Left kidney (tissue), 8 donors: ENCODE measurements at places on chromosomes 4 and X.

DNA sequence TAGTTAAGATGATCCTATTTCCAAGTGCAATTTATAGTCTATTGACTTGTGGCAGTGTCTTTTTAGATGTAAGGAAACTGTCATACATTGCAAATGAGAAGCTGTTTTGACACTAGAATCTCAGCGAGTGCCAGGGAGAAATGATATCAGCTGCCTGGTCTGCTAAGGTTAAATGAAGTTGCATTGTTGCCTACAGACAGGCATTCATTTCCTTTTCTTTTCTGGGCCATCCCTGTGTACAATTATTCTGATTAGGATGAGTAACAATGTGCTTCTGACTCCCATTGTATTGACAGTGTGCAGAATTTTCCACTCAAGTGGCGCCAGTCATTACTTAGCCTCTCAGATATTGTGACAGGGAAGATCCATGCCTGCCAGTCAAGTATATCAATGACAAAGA, 231.2 kb downstream of the GPAT3 start:
- DNase-seq, result no peak

- no peak for DNase-seq
These were observed 63.4 kb downstream of the NFKB1 start for GRCh38 chr4:102564399-102565059.

- no peak for DNase-seq
These were observed 29.6 kb downstream of the RAB40AL start for GRCh38 chrX:102966701-102967100.

- DNase-seq, result no peak
These were observed 213.8 kb upstream of the FGF13 start for GRCh38 chrX:138925330-138925729.

DNA sequence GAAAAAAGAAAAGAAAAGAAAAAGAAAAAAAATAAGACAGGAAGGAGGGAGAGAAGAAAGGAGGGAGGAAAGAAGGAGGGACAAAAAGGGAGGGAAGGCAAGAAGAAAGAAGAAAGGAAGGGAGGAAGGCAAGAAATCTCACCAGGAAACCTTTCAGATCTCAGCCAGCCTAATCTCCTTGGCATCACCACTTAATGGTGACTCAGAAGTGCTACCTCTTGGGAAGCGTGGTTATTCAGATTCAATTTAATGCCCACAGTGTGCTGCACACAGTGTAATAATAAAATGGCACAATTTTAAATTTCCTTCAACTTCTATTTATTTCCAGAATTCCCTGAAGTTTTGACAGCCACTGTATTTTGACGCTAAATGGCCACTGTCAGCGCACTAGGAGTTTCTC, 50.3 kb downstream of the DKK2 start:
- DNase-seq, result no peak

DNA sequence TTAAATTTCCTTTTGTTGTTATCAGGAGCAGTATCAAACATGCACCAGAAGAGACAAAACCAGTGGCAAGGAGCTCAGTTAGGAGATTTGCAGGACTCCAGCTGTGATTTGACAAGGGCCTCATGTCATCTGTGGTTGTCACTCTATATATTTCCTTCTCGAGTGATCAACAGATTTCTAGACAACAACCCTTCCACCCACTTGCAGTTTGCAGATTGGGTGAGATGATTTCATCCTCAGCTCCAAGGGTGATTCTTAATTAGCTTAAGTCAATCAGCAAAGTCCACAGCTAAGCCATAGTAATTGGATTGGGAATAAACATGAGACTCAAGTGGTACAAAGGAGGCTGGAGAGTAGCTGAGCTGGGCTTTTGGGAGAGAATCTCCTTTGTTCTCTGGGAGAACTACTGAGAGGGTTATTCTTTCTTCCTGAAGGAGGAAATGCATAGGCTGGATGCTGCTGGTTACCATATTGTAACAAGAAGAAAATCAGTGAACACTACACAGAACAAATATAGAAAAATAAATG, 192.8 kb downstream of the PPARGC1A start:
- DNase-seq, result no peak

DNA sequence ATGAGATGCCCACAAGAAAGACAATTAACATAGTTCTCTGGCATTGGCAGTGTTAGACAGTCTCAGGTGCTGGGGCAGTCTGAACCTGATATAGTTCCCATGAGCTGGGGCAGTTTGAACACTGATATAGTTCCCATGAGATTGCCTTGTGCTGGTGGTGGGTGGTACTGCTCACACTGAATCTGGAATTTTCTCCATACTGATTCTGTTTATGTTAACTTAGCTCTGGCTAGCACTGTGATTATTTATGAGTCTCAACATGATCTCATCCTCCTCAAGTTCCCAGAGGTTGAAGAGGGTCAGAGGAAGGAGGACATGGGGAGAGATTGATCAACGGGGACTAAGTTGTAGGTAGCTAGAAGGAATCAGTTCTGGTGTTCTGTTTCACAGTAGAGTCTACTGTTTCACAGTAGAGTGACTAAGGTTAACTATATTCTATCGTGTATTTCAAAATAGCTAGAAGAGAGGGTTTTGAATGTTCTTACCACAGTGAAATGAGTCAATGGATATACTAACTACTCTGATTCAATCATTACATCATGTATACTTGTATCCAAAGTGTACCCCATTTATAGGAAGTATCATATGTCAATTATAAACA, 379.9 kb downstream of the ADAM29 start:
- peak; percentile 7 for DNase-seq

- no peak for DNase-seq
These were observed 61.1 kb downstream of the FBXO8 start for GRCh38 chr4:174222266-174222872.

DNA sequence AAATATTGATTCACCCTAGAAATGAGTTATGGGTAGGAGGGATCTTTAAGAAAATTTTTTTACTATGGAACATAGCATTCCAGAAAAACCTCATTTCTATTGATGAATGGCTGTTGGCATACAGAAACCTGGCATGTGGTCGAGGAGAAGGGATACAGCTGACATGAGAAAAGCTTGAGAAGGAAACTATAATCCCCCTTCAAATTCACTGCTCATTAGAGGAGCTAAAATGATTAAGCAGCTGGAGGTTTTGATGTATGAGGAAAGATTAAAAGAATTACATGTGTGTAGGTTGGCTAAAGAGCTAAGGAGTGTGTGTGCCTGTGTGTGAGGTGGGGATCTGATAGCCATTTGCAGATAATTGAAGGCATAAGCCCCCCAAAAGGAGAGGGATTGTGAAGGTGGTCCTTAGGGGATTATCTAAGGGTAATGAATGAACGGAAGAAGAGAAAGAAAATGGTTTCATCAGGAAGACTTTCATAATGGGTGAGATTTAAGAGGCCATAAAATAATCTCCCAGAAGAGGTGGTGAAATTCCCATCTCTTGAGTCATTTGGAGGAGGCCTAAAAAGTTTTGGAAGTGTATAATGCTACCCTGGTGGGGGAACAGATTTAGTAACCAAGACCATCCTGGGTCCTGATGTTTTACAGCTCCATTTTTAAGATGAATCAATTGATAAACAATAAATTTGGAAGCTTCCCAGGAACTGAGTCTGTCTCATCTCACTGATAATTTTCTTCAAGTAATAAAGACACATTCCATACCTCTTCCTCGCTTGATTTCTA, 272.0 kb upstream of the HAND2 start:
- no peak for DNase-seq

DNA sequence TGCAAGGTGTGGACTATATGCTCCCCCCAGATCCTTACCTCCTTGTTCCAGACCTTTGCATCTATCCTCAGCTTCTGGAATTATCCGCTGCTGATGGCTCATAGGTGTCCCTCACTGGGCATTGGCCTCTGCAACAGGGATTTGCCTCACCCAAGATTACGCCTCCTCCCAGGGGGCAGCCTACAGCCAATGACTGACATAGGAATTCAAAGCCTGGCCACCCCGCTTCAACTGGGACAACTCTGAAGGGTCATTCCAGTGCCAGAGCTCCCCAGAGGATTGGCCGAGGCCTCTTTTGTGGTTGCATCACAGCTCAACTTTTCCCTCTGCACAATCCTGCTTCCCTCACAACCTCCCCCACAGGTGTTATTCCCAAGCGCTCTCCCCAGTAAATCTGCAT, 5.0 kb downstream of the SYN1 start:
- DNase-seq, result no peak

DNA sequence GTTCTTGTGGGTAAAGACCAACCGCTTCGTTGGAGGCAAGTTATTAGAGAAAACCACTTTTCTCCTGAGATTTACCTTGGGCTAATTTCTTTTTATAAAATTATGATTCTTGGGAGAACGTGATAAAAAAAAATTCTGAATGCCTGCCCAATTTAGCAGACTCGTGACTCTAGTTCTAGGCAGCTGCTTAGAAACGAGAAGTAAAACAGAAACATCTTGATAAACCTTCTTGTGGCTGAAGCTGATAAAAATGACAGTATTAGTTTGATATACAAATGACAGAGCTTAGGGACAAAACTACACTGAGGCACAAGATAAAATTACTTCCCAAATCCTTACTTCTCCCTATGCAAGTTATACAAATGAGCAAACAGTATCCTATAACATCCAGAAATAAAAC, 458.9 kb upstream of the TEX13C start:
- DNase-seq, result no peak

DNA sequence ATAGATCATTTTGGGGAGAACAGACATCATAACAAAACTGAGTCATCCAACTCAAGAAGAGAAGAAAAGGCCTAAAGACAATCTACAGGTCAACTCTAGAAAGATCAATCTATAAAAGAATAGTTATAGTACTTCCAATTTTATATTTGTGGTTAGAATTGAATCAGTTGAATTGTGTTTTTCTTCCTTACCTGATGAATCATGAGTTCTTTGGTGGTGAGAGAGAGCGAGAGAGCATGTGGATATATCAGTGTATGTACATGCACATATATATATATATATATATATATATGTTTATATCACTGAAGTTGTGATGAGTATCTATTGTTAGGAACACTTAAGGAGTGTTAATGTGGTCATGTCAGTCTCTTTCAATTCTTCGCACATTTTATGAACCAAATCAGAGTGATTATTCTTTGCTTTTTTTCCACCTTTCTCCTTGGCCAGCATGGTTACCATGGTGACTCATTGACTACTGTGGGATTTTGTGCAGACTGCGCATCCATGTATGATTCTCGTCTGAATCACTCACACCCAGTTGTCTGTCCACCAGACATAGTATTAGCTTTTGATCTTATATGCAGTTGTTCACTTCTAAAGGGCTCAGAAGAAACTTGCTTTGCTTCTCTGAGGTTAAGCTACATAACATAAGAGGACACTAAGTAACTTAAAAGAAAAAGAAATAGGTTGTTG, 90.4 kb upstream of the RAB40AL start:
- no peak for DNase-seq

DNA sequence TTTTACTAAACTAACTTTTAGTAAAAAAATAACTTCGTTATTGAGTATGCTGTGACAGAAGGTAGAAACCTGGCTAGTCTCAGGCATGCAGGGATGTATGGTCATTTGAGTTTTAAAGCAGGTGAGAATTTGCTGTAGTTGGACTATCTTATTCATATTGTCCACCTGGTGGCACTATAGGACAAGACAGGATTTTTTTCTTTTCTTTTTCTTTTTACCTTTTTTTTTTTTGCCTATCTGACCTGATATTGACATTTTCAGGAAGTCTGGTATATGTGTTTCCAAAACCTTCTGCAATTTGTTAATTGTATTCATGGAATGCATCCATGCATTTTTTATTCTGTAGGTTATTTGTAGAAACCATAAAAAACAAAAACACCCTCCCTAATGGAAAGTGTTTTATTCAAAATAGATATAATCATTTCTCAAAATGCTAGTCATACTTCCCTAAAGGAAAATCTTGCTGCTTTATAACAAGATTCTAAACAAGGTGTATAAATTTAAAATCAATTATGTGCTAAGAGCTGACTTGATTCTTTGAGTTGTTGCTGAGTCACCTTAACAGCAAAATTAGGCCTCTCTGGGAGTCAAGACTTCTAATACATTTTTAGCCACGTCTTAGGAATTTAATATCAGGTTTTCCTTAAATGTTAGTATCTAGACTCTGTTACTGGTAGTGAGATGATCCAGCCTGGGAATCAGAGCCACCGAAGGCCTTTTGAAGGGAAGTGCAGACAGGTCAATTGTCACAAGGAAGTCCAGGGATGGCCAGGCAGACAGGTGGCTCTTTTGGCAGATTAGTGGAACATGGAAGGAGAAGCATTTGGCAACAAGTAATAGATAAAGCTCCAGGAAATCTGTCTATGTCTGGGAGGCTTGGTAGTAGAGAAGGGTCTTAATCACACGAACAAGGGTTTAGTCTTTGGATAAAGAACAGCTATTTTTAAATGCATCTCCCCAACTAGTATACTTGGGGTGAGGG, 201.3 kb upstream of the GNPDA2 start:
- peak; percentile 48 for DNase-seq

DNA sequence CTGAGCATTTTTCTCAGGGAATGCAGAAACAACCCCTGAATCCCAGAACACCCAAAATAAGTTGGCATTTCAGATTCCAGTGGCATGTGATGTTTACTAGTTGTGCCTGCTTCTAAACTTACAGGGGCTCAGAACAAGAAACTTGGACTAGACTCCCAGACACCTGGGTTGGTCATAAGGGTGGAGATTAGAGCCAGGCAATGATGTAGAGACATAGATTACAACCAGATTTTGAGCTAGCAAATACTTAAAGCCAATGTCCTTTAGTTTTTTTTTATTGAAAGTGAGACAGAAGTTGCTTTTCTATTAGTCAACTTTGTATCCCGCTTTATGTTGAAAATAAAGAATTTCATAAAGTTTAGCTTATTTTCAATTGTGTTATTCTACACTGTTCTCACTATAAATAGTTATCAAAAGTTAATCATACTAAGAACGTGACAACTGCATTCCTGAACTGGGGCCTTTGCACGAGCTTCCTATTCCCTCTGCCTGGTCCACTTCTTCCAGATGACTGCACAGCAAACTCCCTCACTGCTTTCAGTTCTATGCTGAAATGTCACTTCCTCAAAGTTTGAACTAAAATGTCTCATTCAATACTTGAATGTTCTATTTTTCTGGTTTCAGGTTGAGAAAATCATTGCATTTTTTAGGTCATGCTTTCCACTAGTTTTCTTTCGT, 224.7 kb upstream of the PPP1R2C start:
- no peak for DNase-seq

- DNase-seq, result no peak
These were observed 201.3 kb downstream of the PTTG2 start for GRCh38 chr4:38161208-38162113.
